ENCODE measurements at places on chromosomes 3 and 15.

DNA sequence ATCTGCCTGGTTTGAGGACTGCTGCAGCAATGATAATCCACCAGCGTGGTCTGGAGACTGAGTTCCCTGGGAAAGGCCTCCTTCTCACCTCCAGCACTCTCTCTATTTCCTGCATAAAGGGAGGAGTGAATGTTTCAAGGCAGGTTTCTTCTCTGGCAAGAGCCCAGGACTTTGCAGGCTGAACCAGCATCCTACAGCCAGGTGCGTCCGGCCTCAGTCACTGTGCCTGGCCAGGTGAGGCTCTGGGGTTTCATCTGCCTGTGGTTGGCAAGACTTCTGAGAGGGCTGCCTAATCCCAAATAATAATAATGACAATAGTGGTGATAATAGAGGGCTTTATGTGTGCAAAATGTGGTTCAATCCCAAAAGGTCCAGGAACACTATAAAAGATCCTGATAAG lies 269.0 kb upstream of the TBC1D5 start:
- no peak for DNase-seq

- no peak for DNase-seq
Observed at GRCh38 chr3:5565026-5565425, 377.5 kb downstream of the EDEM1 start.

DNA sequence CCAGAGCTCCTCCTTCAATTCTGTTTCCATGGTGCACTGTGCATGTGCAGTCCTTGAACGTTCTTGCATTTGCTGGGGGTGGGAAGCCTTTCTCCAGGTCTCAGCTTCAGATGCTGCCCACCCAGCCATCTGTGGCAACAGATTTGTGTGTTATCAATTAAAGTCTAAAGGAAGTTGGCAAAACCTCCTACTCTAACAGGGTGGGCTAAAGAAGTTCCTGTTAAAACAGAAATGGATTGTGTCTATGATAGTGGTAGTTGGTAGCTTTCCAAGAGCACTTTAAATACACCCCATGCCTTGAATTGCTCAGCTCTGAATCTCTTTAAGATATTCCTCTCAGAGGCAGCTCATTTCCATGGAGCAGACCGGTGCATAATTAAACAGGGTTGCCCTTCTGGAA lies 488.0 kb upstream of the SUCLG2 start:
- no peak for DNase-seq

DNA sequence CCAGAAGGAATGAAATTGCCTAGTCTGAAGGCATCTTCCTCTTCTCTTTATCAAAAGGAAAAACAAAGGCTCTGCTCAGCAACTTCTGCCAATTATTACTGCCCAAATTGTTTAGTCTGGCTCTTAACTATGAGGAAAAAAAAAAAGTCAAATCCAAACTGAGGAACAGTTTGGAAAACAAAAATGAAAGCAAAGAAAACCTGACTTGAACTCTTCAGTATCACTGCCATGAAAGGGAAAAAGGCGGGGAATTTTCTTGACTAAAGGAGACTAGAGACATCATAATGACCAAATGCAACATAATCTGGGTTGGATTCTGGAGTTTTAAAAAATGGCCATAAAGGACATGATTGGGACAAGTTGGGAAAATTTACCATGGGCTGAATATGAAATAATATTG lies 156.3 kb downstream of the STT3B start:
- no peak for DNase-seq

DNA sequence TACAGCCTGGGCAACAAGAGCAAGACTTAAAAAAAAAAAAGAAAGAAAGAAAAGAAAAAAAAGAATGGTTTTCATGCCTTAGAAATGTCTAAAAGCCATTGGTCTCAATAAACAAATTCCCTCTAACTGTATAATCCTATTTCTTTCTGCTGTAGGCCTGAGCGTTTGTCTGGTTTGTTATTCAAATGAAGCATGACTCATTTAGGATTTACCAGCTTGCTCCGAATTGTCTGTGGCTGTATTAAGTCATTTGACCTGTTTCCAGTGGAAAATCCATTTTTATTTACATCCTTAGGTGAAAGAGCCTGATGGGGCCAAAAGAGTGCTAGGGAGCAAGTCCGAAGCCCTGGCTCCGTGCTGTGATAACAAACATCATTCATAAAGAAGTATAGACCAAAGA lies 73.8 kb downstream of the BDH1 start:
- DNase-seq: no peak

DNA sequence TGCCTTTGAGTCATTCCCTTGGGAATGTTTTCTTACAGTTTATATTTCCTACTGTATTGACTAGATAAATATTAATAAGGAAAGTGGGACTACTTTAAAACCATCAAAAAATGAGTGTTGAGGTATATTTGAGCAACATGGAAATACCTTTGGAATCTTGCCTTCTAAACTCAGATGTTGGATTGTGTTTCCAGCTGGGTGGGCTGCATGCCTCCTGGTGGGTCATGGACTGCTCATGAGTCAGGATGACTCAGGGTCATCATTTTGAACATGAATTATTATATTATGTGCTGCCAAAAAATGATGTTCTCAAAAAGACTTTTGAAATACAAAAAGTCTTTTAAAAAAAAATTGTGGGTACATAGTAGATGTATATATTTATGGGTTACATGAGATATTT lies 41.1 kb upstream of the APH1B start:
- DNase-seq: no peak

- no peak for DNase-seq
Observed at GRCh38 chr15:101486696-101487459, 2.6 kb downstream of the PCSK6 start.

- DNase-seq: peak; percentile 95
Observed at GRCh38 chr3:37668818-37669610, 192.7 kb upstream of the CTDSPL start.

DNA sequence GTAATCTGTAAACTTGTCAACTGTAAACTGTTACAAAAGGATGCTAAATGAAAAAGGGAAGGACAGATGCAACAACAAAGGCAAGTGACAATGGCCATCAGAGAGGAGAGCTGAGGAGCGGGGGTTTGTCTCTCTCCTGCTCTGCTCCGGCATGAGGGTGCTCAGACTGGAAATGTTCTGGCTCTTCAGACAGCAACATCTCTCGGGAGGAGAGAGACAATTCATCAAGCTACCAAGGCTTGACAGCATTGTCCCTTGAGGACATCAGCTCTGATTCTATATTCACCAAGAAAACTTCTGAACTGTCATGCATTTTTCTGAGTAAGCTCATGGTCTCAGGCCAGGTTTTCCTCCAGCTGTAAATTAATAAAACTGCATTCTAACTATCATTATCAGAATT lies 408.2 kb downstream of the IGSF11 start:
- DNase-seq: no peak

DNA sequence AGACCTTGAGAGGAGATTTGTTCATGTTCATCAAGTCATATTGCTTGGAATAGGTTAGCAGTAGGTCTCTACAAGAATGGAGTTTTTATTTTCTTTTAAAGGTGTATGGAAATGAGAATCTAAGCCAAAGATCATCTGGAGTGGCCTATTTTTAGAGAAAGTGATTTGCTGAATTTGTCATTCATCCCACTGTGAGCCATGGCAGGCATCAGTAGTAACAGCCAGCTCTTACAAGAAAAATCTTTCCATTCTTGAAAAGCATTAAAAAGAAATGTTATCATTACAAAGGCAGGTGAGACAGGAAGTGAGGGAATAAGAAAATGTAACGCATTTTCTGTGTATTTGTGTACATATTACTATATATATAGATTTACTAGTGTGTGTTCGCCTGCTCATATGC lies 29.6 kb downstream of the STAC start:
- DNase-seq: no peak

DNA sequence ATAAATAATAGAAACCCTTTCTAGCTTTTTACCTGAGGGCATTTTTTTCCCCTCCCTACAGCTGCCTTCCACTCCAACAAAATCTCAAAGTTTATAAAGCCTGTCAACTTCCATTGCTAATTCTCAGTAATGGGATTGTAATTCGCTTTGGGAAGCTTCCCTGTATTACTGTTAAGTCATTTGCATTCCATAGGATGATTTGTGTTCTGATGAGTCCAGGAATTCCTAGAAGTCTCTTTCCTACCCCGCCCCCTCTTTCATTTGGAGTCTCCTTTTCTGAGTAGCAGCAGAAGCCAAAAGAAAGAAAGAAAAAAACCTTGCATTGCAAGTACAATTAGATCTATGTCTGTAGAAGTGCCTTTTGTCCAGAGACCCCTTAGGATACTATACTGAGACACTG lies 1033.3 kb downstream of the IGSF11 start:
- DNase-seq: no peak

- DNase-seq: no peak
Observed at GRCh38 chr3:55416331-55416821, 70.7 kb downstream of the WNT5A start.

DNA sequence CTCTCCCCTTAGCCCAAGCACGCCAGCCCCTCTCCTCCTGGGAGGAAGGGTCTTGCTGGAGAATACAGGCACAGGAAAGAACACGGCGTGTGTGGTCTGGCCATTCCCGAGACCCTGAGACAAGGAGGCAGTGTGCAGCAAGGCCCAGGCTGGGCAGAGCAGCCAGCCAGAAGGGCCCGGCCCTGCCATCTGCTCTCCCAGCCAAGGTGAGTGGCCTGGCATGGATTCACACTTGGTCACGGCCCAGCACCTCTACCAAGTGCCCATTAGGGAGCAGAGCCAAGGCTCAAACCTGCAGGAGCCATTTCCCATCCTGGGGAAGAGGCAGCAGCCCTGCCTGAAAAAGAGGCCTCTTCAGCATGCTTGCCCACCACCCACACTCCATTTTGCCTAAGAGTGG lies 28.6 kb downstream of the MEGF11 start:
- DNase-seq: peak; percentile 37

GRCh38 chr3:15781637-15782402 lies 16.0 kb downstream of the ANKRD28 start:
- DNase-seq: no peak

- DNase-seq: no peak
Observed at GRCh38 chr15:50378776-50379175, 23.8 kb upstream of the GABPB1 start.

DNA sequence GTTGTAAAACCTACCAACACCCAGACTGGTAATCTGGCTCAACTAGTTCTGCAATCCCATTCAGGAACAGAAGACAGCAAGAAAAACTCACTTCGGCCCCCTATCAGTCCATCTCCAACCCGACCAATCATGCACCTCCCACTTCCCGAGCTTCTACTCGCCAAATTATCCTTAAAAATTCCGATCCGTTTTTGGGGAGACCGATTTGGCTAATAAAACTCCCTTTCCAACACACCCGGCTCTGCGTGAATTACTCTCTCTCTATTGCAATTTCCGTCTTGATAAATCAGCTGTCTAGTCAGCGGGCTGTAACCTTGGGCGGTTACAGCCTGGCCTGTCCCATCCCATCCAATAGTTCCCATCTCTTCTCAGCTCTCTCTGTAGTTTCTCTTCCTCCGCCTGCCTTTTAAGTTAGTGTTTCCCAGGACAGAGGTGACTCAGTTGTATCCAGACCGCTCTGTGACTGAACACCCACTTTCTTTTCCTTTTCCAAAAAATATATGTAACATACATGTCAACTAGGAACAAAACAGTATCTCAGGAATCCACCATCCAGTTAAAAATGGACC lies 780 bp upstream of the ACAD9 start:
- no peak for DNase-seq

DNA sequence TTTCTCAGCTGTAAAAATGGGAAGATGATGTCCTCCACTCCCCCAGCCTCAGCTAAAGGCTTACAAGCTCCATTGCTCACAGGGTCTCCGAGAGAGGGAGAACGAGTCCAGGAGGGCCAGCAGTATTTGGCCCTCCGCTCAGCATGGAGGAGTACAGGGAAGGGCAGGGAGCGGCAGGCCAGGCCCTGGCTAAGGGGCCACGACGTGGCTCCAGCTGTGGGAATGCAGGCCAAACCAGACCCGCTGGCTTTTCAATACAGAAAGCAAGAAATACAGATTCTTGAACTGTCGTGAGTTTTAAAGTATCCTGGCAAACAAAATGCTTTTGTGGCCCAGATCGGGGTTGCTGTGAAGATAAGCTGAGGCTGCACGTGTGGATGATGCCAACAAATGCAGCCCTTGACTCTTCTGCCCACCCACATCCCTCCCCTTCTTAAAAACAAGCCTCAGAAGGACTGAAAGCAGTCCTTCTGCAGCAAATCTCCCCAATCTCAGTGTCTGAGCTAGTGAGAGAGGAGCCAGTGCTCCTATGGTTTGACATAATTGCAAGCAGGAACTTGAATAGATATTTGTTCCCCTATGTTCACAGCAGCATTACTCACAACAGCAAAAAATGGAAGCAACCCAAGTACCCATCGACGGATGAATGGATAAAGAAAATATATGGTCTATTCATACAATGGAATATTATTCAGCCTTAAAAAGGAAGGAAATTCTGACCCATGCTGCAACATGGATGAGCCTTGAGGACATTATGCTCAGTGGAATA lies 18.5 kb upstream of the FBLN2 start:
- no peak for DNase-seq

DNA sequence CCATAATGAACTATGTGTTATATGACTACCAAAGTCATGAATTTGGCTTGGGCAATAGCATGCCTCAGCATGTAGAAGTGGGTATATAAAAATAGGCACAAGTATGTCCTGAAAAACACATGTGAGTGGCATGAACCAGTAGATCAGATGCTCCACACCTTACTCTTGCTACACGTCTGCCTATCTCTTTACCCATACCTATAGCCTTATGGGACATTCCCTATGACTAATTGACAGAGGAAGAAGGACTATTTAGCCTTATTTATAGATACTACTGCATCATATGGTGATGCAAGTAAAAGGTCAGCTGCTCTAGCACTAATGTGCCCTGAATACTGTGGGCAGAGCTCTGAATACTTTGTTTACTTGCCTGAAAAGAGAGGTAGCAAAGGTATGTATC lies 81.0 kb upstream of the ZPLD1 start:
- DNase-seq: no peak

DNA sequence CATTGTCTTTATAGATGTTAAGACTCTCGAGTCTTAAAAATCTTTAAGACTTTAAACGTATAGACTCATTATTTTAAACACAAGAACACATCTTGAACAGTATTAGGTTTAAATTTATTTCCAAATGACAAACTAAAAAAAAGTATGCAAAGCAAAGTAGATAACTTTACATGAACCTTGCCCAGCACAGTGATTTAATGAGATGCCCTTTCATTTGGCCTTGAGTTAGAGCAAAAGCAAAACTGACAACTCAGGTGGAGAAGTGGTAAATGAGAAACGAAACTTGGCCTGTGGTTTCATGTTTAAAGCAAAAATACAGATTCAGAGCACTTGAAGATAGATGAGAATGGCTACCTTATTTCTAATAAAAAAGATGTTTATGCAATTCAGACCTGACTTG lies 8.6 kb downstream of the GPR15 start:
- DNase-seq: no peak

GRCh38 chr3:112126511-112126911 lies 6.5 kb downstream of the GCSAM start:
- DNase-seq: no peak

- no peak for DNase-seq
Observed at GRCh38 chr3:37819591-37819990, 42.1 kb upstream of the CTDSPL start.

- peak; percentile 69 for DNase-seq
Observed at GRCh38 chr3:178084938-178085816, 451.1 kb upstream of the KCNMB2 start.
